ENCODE measurements at places on chromosomes 11 and 22.

- no peak for DNase-seq
These were observed 22.9 kb downstream of the TCF20 start for GRCh38 chr22:42247596-42247995.

GRCh38 chr22:36963302-36963701, 49.9 kb downstream of the CSF2RB start:
- no peak for DNase-seq

GRCh38 chr11:7577291-7578190, 63.7 kb downstream of the PPFIBP2 start:
- DNase-seq: peak; percentile 42

DNA sequence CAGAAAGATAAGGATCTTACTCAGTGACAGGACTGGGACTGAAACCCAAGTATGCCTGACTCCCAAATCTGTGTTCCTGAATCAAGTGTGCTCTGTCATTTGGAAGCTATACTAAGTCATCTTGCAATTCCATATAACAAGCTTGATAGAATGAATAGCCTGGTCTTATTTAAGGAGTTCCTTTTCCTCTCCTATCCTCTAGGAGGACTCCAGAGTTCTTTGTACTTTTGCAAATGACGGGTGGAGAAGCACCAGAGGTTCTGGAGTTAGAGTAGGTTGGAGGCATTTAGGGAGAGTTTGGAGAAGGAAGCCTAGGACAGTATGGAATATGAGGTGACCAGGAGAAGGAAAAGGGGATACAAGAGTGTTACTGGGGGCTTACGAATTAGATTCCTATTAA, 92.9 kb upstream of the RCN1 start:
- no peak for DNase-seq

DNA sequence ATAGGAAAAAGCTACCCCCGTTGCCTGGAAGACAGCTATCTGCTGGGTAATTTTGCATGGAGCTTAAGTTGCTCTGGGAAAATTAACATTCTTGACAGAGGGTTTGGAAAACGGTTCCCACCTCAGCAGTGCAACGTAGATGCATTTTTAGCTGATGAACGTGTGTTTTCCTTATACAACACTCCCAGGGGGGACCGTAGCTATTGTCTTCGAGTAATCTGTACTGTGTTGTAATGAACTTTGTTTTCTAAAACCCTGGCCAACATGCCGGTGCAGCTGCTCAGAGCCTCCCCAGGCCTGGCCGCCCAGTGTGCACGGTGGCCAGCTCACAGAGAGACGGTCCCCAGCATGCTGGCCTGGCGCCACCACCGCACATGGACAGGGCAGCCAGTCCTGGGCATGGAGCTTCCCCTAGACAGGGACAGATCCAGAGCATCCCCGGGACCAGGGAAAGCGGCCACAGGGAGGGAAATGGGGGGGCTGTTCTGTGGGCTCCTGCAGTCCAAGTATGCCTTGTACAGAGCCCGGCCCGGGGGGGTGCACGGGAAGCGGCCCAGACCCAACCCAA, 2.2 kb downstream of the TNNT3 start:
- no peak for DNase-seq

DNA sequence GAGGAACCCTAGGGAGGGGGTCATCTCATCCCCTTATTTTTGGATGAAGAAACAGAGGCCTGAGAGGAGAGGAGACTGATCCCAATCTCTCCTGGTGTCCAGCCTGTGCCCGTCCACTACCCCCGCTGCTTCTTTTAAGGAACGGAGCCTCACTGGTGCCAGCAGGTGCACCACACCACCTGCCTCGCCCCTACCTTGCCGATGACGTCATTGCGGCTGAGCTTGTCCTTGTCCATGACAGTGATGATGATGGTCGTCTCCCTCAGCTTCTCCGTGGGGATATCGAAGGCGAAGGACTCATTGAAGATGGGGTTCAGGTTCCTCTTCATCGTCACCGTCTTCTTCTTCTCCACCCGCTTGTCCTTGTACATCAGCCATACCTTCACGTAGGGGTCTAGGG, 14.3 kb downstream of the LRRC10B start:
- DNase-seq: no peak

GRCh38 chr11:10838881-10839280, 19.0 kb downstream of the ZBED5 start:
- no peak for DNase-seq

GRCh38 chr11:2379466-2380174, 2.5 kb downstream of the CD81 start:
- peak; percentile 42 for DNase-seq

- no peak for DNase-seq
These were observed 255.6 kb upstream of the PLET1 start for GRCh38 chr11:112516261-112516660.

GRCh38 chr11:63893355-63893754, 23.6 kb downstream of the RCOR2 start:
- no peak for DNase-seq

DNA sequence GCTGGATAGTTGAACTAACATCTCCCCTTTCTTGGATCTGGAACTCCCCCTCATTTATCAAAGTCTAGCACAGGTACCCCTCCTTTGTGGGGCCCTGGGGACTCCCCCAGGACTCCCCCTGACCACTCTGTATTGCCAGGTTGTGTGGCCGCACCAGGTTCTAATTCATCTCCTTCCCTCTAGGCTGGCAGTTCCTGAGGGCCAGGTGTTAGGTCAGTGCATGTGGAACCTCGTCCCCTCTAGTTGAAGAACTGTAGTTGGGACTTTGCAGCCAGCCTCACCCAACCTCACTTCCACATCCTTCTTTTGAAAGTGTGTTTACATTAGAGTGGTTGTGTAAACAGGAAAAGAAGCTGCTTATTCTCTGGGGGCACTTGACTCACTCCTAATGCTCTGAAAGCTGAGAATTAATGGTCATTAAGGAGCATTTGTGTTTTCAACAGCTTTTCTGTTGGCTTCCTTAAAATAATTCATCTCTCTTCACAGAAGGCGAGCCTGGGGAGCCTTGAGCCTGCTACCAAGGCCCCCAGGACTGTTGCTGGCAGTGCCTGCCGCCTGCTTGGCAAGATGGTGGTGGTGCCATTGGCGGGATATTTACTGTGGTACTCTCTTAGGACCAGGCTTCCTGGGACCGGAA, 11.8 kb downstream of the UPB1 start:
- DNase-seq: peak; percentile 40

DNA sequence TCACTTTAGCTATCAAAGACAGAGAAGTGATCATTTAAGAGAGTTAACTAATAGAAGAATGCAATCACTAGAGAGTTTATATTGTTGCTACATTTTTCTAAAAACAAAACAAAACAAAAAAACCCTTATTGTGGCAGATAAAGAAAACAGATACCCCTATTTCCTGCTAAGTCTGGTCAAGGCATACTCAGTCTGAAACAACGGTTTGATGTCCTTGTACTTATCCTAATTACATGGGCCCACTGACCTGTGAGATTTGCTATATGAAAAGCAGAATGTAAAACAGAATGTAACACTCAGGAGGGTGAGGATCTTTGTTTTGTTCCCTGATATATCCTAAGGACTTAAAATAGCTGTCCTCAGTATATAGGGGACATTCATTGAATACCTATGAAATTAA, 24.6 kb downstream of the MAML2 start:
- DNase-seq: no peak

DNA sequence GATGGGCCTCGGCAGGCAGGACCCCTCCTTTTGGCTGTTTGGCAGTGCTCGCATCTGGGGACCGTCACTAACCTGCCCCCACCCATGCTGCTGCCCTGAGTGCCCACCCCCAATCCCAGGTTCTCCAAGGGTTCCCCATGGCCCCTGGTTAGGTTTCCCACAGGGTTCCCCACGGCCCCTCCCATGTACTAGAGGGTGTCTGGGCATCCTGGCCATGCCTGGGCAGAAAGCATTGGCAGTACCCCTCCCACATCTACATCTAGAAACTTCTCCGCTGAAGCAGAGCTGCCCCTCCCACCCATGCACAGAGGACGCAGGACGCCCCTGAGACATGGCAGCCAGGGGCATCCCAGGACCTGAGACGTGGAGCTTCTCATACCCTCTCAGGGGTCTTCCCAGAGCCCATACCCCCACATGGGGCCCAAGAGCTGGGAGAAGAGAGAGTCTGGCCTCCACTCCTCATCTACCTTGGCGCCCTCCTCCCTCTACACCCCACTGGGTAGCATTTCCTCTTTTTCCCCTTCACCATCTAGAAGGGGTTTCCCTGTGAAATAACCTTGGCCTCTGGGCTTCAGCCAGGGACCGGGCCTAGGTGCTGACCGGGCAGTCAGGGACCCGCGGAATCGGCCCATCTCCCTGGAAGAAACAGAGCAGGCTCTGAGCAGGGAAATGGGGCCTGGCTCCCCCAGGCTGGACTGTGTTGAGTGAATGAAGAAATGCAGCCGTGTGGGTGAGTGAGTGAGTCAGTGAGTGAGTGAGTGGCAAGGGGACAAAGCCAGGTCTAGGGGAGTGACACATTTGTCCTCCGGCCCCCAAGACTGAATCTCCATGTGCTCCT, 987.3 kb downstream of the BRD1 start:
- DNase-seq: no peak

- no peak for DNase-seq
These were observed 4.7 kb downstream of the FADS2 start for GRCh38 chr11:61832754-61833153.

GRCh38 chr11:71145988-71146824, 106.2 kb downstream of the SHANK2 start:
- DNase-seq: no peak

GRCh38 chr11:76635991-76636738, 34.4 kb downstream of the LRRC32 start:
- DNase-seq: no peak

- no peak for DNase-seq
These were observed 117.5 kb upstream of the TOP3B start for GRCh38 chr22:22099833-22100812.

- DNase-seq: no peak
These were observed 221.2 kb upstream of the BLID start for GRCh38 chr11:122337241-122337640.

GRCh38 chr11:89175796-89176195, 1.9 kb upstream of the TYR start:
- no peak for DNase-seq

GRCh38 chr11:12746593-12747097, 72.4 kb downstream of the TEAD1 start:
- peak; percentile 93 for DNase-seq

DNA sequence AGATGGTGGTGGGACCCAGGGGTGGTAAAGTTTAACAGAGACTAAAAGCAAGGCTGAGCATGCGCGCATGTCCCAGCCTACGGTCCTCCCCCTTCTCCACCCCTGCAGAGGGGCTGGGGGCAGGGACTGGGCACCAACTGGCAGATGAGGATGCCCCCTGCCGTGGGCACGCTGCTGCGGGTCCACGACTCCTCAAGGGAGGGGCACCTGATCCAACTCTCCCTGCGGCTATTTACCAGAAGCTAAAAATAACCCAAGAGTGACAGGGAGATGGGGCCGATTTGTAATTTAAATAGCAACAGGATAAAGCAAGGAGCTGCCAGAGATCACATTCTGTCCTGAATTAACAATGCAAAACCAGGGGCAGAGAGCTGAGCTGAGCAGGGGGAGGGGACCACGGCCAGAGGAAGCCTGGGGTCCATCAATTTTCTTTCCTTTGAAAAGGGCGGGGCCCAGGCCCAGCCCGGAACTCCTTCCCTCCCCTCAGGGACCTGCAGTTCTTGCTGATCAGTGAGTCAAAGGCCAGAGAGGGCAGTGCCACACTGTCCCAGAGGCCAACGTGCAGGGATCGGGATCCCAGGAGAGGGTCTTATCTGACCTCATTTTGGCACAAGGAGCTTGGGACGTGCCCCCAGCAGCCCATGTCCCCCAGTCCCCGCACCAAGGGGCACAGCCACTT, 8.1 kb upstream of the DGKZ start:
- DNase-seq: peak; percentile 42

GRCh38 chr11:133403900-133404299, 128.4 kb downstream of the OPCML start:
- no peak for DNase-seq

DNA sequence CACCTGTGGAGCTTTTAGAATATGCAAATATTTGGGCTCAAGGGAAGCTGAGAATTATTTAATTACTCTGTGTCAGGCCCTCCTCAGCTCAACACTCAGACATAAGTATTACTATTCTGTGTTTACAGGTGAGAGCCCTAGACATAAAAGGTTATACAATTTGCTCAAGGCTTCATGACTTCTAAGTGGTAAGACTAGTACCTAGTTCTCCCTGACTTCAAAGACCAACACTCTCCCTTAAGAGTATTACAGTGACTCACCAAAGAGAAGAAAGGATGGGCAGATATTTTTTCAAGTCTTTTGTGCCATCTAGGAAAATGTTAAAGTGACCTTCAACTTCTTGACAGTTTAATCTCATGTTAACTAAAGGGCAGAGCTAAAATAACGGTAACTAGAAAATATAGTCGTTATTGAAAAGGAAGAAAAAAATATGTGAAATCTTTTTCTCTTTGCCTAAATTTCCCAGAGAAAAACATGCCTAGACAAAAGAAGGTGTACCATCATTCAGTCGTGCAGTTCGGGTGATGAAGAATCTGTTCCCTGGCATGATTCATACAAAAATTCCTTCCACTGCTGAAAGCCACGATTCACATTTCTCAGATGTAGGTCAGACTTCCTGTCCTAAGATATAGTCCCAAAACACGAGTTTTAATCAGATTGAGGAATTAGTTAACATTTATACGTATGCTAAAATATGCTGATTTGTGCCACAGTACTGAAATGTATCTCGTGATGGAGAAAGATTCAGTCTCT, 849.1 kb upstream of the API5 start:
- peak; percentile 3 for DNase-seq

- no peak for DNase-seq
These were observed 601.7 kb upstream of the ANO3 start for GRCh38 chr11:25730230-25730629.
